ENCODE measurements at places on chromosomes 13 and 19.

- DNase-seq, result no peak
Observed at GRCh38 chr13:111401755-111402154, 81.3 kb downstream of the TEX29 start.

DNA sequence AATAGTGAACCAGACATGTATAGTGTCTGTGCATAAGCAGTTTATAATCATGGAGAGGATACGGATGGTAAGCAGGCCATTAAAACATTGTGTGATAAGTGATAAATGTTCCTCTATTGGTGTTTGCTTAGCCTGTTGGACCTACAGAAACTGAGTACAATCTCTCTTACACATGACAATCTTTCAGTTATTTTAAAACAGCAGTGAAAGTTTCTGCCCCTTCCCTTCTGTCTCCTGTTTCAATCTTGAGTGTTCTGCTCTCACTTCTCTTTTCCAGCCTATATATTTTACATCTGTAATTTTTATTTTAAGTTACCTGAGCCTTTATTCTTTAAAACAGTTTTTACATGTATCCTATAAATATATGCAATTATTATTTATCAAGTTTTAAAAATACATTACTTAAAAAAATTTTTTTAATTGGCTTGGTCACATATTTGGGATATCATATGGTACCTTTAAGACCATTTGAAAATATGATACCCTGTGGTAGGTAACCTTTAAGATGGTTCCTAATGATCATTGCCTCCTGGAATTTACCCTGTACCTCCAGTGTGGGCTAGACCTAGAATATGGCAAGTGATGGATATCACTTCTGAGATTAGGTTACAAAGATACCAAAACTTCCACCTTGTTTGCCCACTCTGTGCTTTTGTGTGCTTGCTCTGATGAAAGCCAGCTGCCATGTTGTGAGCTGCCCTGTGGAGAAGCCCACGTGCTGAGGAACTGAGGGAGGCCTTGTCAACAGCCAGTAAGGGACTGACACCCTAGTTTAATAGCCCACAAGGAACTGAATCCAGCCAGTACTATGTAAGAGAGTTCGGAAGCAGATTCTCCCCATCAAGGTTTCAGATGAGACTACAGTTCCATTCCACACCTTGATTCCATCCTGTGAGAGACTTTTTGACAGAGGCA lies 99.3 kb downstream of the DHRS12 start:
- DNase-seq, result no peak

GRCh38 chr19:40147338-40147692 lies 43.9 kb upstream of the MAP3K10 start:
- no peak for DNase-seq

- no peak for DNase-seq
Observed at GRCh38 chr13:112709825-112710783, 20.3 kb downstream of the ATP11A start.

- no peak for DNase-seq
Observed at GRCh38 chr13:102872131-102872530, 26.3 kb downstream of the ERCC5 start.

GRCh38 chr19:36771261-36772231 lies 1.1 kb downstream of the ZNF850 start:
- DNase-seq, result no peak

GRCh38 chr13:39297023-39297422 lies 258.8 kb downstream of the NHLRC3 start:
- no peak for DNase-seq

DNA sequence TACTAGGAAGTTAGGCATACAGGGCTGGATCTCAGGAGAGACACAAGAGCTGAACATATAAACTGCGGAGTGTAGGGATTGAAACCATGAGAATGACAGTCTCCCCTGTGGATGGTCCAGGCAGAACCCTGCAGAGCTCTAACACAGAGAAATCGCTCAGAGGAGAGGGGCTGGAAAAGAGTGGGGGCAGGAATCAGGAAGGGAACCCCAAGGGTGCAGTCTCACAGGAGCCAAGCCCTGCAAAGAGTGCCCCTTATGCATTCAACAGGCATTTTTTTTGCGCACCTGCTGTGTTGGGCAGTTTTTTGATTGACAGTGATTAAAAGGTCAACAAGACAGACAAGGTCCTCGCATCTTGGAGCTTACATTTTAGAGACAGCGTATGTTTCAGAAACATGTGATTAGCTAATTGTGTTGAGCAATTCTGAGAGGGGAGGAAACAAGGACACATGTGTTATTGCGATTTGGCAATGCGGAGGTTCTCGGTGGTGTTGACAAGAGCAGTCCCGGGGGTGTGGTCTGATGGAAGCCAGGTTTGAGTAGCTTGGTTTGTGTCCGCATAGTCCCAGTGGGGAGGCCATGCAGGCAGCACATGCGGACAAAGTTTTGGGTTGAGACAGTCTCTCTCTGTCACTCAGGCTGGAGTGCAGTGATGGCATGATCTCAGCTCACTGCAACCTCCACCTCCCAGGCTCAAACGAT lies 182.6 kb upstream of the IRS2 start:
- DNase-seq, result no peak

DNA sequence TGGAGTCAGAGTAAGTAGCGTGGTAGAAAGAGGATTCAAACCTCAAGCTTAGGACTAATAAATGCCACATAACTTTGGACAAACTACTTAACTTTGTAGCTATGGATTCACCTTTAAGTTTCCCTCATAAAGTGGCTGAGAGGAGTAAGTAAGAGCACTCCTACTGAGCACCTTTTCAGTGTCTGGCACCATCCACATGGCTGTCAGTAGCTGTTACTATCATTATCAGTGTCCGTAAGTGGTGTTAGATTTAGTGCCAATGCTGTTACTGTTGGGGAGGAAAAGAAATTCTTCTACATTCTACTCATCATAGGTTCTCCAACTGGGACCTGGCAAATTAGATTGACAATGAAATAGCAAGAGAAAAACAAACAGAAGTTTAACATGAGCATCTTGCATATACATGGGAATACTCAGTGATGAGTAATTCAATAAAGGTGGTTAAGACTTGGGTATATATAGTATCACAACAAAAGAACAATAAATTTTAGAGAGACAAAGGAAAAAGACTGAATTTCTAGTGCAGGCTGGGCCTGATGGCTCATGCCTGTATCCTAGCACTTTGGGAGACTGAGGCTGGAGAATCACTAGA lies 165.6 kb upstream of the NBEA start:
- DNase-seq, result no peak

DNA sequence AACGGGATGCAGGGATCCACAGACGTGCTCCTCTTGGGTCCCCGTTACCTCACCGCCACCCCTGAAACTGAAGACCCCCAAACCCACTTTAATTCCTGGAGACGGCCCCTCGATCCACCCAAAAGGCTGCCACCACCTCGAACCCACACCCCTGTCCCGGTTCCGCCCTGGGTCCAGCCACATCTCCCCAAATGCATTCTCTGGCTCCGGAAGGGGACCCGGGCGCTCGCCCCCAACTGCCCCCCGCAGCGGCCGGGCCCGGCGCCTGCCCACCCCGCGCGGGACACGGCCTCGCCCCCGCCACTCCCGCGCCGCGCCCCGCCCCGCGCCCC lies 219 bp upstream of the FSTL3 start:
- no peak for DNase-seq

DNA sequence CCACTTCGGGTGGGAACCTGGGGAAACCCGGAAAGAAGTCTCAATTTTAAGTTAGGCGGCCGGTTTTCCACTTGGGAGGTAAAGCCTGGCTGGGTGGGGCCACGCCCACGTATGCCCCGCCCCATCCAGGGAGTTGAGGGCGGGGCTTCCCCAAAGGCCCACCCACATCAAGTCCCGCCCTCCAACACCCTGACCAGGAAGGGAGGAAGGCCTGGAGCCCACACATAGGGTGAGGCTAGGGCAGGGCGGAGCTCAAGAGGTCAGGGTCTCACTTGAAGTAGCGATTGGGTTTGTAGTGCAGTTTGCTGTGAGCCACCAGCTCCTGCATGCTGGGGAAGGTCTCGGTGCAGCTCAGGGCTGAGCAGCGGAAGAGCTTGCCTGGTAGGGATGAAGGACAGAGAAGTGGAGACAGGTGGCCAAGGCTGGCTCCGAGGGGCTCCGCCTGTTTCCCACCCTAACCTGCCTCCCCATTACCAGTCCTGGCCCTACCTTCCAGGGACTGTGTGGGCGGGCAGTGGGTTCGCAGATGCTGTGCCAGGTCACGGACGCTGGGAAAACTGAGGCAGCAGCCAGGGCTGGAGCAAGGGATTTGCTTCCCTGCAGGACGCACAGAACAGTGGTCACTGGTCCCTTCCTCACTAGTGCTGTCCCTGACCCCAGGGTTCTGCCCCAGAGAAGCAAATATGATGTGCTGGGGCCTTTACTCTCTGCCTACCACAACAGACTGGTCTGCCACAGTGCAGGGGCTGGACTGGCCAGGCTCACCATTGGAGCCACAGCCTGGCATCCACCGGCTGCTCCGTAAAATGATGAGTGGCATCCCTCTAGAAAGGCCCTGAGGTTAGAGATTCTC lies 1.6 kb downstream of the ZNF414 start:
- DNase-seq, result no peak

GRCh38 chr19:42017040-42017439 lies 23.0 kb upstream of the ATP1A3 start:
- DNase-seq, result no peak

GRCh38 chr13:113537205-113537604 lies 46.7 kb upstream of the DCUN1D2 start:
- DNase-seq, result no peak

DNA sequence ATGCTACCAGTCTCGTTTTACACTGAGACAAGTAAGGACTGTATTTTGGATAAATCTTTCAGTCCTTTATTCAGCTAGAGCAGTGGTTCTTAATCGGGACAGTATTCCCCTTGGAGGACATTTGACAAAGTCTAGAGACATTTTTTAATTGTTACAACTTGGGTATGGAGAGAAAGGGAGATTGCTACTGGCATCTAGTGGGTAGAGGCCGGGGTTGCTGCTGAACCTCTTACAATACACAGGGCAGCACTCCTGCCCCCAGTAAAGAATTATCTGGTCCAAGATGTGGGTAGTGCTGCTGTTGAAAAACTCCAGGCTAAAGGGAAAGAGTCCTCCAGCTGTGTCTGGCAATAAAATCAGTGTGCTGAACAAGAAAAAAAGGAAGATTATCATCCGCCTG lies 334.8 kb downstream of the SLC7A1 start:
- no peak for DNase-seq

DNA sequence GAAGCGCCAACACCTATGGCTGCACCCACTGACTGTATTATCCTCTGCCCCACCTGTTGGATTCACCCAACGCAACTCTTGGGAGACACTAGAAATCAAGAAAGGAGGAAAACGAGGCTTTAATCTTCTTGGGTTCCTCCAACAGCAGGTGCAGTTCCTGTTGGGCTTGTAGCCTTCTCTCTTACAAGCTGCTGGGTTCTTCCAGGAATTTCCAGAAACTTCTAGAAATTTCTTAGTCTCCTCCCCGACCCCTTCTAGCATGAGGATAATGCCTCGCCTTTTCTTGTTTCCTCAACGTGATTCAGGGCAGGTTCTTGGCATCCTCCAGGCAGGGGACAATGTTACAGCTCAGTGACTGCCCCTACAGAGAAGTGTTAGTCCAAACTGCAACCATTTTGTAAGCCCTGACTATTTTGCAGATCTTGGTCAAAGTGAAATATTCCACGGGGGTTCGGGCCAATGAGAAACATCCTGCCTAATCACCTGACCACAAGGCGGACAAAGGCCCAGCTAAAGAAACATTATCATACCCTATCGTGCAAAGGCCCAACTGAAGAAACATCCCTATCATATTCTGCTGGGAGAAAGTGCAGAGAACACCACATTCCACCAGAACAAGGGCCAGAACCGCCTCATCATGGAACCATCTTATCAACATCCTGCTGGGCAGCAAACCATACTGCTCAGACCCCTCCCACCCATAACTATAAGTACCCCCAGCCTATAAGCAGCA lies 614 bp upstream of the PNMA8A start:
- no peak for DNase-seq

DNA sequence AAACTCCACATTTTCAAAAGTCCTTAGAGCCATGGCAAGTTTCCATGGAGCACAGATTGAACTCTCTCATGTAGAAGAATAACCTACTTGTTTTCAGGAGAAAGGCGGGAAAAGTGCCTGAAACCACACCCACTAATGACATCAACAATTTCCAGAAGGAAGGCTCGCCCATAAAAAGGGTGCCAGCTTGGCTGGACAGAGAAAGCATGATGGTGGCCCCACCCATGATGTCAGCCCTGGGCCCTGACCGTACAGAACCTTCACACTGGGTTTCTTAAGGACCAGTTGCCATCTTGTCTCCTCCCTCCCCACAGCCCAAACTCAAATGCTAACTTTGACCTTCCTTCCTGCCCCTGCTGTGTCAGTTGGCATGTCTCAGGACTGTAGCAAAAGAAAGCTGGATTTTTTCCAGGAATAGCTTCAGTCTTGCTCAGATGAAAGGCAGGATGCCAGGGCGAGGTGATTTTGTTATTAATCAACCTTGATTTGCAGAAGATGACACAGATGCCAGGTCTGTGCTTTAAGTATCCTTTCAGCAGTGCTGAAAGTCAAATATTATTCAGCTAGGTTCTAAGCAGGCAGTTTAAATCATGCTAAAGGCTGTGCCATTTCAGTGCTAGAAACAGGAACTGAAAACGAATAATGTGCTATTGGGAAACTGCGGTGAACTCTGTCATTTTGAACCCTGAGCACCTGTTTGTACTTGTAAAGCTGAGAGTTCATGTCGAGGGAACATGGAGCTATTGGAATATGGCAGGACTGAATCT lies 89.5 kb upstream of the RFC3 start:
- no peak for DNase-seq

DNA sequence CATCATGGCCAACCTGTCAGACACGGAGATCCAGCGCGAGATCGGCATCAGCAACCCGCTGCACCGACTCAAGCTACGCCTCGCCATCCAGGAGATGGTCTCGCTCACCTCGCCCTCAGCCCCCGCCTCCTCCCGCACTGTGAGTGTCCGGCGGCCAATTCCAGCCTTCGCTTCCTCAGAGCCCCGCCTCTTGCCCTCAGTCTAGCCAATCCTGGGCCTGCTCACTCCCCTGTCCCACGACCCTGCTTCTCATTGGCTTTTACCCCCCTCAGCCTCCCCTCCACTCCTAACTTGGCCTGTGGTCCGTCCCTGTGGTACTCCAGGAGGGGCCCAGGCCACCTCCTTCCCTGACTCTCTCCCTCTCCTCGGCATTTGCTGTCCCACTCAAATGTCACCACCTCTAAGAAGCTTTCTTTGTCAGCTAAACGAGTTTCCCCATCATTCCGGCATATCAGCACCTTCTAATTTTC lies 12.3 kb downstream of the HRC start:
- peak; percentile 10 for DNase-seq

GRCh38 chr19:46785980-46786235 lies 2.5 kb downstream of the SLC1A5 start:
- DNase-seq, result no peak
